ENCODE measurements at places on chromosomes 1 and 21.

GRCh38 chr1:173934440-173934839, 17.3 kb upstream of the SERPINC1 start:
- no peak for DNase-seq

DNA sequence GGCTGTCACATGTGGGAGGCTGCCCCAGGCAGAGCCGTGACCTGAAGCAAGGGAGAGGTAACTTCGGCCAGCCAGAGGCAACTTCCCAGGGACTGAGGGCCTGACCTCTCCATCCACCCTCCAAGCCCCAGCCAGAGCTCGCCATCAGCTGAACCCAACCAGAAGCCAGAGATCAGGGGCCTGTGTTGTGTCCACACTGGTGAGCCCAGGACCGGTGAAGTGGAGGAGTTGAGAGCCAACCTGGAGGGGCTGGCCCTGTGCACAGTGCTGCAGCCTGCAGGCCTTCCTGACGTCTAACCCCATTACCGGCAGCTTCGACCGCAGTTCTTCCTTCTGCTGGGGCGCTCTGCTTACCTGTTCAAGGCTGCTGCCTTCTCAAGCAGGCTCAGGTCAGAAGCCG, 19.6 kb upstream of the PDE9A start:
- DNase-seq: no peak

GRCh38 chr1:248733566-248733965, 22.0 kb downstream of the LYPD8 start:
- no peak for DNase-seq

GRCh38 chr1:52572387-52572786, 19.5 kb upstream of the TUT4 start:
- DNase-seq: no peak

- DNase-seq: no peak
These were observed 68.0 kb downstream of the PDE9A start for GRCh38 chr21:42721341-42721824.

DNA sequence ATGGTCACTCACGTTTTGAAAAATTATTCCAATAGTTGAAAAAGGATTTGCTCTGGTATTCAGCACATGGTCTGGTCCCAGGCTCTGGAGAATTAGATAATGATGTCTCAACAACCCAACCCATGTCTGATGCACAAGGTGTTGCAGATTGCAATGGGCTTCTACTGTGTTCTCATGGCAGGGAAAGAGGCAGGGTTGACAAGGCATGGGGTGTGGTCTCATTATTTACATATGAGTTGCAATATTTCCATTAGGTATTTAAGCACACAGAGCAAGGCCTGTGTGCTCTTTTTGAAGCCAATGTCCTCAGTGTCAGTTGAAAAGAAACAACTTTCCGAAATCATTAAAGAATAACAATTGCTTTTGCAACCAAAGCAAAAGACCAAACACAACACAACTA, 381.9 kb upstream of the PBX1 start:
- no peak for DNase-seq

- DNase-seq: no peak
These were observed 9.0 kb upstream of the PTGFRN start for GRCh38 chr1:116900471-116901365.

GRCh38 chr1:198806861-198807260, 168.0 kb downstream of the PTPRC start:
- DNase-seq: no peak

GRCh38 chr1:117871013-117871412, 58.4 kb downstream of the GDAP2 start:
- DNase-seq: no peak

GRCh38 chr1:103911450-103911849, 161.8 kb downstream of the AMY1C start:
- no peak for DNase-seq

DNA sequence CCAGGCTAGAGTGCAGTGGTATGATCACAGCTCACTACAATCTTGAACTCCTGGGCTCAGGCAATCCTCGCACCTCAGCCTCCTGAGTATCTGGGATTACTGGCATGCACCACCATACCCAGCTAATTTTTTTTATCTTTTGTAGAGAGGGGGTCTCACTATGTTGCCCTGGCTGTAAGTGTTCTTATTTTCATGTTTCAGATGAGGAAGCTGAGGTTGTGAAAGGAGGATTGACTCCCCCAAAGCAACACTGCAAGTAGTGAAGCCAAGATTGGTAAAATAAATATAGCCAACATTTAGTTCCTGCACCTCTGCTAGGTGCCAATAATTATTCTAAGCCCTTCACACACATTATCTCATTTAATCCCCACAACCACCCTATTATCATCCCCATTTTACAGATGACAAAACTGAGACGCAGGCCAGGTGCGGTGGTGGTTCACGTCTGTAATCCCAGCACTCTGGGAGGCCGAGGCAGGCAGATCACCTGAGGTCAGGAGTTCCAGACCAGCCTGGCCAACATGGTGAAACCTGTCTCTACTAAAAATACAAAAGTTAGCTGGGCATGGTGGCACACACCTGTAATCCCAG, 2.1 kb downstream of the PMVK start:
- DNase-seq: no peak

GRCh38 chr1:10651389-10651766, 145.1 kb downstream of the CASZ1 start:
- DNase-seq: no peak

GRCh38 chr1:43367904-43368645, at the start of gene ELOVL1:
TSS of gene ELOVL1 (minus strand) at chr1:43368011. CDS start at chr1:43365609, 2,402 bp downstream.
- DNase-seq: peak; percentile 93

- peak; percentile 45 for DNase-seq
These were observed 26.6 kb downstream of the LRRC8C start for GRCh38 chr1:89659322-89660081.

- no peak for DNase-seq
These were observed 58.8 kb downstream of the MAP3K21 start for GRCh38 chr1:233386336-233386735.

DNA sequence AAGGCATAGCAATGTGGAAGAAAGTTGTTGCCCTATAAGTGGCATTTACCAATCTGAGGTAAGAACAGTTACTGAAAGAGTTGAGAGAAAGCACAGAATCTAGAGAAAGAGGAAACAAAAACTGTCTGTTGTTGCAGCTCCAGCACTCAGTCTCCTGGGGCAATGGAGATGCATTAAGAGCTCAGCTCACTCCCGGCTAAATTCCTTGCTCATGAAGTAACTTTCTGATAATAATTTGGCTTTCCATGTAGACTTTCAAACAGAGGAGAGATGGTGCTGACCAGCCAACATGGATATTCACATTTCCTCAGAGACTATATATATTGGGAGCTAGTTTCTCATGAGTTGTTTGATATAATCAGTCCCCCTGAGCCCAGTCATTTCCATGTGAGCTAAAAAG, 135.3 kb downstream of the GDAP2 start:
- no peak for DNase-seq

- no peak for DNase-seq
These were observed 9.5 kb upstream of the FGR start for GRCh38 chr1:27644369-27645070.

DNA sequence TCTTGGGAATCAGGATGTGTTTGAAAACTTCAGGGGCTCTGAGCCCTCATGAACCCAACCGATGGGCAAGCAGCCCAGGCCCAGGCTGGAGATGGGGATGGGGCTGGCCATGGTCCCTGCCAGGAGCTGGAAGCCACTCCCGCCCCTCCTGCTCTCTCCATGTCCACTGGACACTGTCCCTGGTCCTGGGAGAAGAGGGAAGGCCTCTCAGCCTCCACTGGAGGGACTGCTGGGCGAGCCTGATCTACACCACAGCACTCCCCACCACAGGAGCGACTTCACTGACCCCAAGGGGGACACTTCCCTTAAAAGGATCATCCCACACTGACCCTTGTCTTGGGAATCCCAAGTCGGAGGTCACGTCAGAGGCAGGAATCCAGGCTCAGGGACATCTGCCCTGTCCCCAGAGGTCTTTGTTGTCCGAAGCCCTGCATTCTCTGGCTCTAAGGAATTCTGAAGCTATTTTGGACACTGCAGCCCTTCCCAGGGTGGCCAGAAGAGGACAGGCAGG, 16.9 kb upstream of the COL18A1 start:
- DNase-seq: no peak

DNA sequence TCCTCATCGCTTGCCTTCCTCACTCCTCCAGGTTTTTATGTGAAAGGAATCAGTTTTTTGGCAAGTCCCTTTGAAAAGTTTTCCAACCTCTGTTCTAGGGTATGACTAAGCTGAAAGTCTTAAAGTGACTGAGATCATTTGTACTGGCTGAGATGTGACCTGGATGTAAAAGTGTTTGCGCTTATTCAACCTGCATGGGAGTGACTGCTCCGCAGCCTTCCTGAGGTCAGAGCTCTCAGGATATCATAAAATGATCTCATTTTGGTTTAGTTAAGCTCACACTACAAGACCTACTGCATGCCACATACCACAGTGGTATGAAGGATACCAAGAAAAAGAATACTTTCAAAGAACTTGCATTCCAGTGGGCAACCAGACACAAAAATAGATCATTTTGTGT, 29.8 kb upstream of the TADA1 start:
- no peak for DNase-seq

All from CD4-positive, alpha-beta T cell treated with Interleukin-6 for 4 hours (primary cell).